ENCODE measurements at places on chromosomes 2 and 18.
A peak's percentile ranks its signal among the peaks of the same experiment; 100 is the strongest.

DNA sequence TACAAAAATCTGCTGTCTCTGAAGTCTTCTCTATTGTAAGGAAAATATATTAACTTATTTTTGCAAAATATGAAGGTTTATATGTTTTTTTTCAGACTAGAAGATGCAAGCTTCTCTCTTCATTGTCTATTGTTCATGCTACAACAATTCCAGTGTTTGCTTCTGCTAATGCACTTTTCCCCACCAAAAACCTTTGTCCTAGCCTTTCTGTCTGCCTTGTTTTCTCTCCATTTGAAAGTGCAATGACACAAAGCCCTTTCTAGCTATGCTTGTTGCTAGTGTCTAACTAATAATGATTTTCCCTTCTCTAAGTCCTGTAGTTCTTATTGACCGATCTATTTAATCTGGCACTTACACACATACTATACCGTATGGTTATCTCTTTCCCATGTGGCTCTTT lies 369.5 kb upstream of the CELF4 start:
- DNase-seq: no peak

GRCh38 chr2:175535631-175536030 lies 354.1 kb upstream of the ATP5MC3 start:
- DNase-seq: no peak

GRCh38 chr2:164535280-164536025 lies 85.8 kb downstream of the GRB14 start:
- no peak for DNase-seq

- peak; percentile 32 for DNase-seq
These were observed 141.4 kb downstream of the SCG2 start for GRCh38 chr2:223460774-223461211.

- DNase-seq: no peak
These were observed 343.2 kb downstream of the EIPR1 start for GRCh38 chr2:3034396-3034795.

GRCh38 chr2:127197475-127198385 lies 22.4 kb downstream of the CYP27C1 start:
- DNase-seq: no peak

DNA sequence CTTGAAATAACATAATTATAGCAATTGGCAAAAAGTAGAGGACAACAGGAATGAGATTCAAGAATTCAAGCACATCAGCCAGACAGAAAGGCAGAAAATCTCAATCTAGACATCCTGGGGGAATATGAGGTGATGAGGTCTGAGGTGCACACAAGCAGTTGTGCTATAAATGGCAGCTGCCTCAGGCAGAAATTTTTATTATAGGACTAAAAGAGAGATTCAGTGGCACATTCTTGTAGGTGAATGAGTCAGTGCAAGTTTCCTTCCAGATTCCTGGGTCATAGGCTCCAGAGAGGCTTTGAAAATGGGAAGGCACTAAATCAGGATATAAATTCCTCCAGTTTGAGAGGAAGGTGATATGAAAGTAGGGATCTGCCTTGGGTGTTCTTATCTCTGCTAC lies 127.2 kb upstream of the THSD7B start:
- no peak for DNase-seq

DNA sequence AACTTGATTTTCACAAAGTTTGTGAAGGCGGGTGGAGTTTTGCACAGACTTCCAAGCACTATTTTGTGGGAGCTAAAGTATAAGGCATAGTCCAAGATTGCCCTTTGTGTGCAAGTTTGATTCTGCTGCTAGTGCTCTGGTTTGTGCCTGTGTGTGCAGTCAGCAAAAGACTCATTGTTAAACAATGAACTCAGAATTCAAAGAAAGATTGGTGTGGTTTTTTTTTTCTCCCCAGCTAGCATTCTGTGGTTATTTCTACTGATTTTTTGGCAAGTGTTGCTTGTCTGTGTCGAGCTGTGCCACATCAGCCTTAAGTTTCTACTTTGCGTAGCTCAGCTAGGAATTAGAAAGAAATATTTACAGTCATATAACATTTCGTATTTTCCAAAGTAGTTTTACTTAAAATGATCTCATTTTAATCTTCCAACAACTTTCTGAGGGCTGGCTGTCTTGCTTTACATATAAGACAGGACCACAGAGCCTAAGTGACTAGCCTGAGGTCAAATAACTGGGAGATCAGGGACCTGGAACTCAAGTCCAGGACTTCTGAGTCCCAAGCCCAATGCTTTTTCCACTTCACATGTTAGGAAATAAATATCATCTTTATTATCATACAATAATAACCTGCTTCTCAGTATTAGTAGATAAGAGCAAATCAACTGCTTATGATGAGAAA lies 69.8 kb downstream of the BABAM2 start:
- DNase-seq: peak; percentile 82

DNA sequence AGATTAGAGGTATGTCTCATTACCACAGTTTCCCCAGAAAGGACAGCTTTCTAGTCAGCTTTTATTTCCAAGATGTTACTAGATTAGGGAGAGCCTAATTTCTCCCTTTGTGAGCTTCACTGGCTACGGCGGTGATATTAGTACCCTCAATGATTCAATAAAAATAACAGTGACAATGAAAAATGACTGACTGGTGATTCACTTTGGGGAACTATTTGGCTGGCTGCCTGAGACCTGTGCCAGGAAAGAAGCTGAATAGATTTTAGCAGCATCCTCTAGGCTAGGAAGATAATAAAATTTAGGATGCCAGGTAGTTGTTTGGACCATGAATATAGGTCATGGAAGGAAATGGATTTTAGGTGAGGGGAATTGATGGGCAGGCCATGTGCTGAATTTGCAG lies 178.7 kb downstream of the FMNL2 start:
- DNase-seq: no peak

DNA sequence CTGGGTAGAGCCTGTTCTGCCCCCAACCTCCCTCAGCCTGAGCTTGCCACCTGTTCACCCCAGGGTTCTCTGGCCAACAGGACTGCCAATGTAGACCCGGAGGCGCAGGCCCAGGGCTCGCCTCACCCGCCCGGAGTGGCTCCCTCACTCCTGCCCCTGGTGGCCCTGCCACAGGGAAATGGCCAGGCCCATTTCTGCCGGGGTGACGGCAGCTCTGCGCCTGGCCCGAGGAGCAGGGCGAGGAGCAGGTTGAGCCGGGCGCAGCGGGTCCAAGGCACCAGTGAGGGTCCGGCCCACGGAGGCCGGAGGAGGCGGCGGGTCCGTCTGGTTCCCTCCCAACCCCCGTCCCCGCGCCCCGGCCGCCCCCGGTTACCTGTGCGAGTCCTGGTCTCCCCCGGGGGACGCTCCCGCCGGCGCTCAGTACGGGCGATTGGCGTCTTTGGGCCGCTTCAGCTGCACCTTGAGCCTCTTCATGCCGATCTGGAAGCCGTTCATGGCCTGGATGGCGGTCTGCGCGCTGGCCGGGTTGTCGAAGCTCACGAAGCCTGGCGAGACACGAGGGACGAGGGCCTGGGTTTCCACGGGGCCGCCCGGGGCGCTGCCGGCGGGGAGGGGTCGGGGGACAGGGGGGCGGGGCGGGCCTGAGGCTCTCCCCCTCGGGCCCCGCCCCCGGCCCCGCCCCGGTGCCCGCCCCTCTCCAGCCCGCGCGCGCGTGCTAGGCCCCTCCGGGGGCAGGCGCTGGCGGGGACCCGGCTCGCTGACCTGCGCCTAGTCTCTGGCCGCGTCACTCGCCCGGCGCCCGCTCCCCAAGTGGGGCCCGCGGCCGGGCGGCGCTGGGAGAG lies 312.0 kb downstream of the CELF4 start:
- DNase-seq: no peak

DNA sequence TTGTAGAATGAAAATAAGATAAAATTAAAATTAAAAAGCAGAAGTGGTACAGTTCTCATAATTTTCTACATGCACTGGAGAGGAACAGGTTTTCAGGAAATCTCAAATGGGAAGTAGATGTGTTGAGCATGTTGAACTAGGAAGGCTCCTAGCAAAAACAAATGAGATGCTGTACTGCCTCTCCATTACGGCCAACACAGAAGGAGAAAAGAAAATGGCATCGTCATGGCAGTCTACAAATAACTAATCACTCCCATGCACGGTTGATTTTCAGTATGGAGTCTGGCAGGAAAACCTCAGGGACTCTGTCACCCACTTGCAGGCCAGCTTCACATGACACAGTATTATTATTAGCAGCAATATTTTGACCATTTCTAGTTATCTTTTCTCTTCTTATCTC lies 278.7 kb downstream of the NRXN1 start:
- DNase-seq: no peak

- DNase-seq: no peak
These were observed 59.7 kb downstream of the DYSF start for GRCh38 chr2:71513096-71513495.

DNA sequence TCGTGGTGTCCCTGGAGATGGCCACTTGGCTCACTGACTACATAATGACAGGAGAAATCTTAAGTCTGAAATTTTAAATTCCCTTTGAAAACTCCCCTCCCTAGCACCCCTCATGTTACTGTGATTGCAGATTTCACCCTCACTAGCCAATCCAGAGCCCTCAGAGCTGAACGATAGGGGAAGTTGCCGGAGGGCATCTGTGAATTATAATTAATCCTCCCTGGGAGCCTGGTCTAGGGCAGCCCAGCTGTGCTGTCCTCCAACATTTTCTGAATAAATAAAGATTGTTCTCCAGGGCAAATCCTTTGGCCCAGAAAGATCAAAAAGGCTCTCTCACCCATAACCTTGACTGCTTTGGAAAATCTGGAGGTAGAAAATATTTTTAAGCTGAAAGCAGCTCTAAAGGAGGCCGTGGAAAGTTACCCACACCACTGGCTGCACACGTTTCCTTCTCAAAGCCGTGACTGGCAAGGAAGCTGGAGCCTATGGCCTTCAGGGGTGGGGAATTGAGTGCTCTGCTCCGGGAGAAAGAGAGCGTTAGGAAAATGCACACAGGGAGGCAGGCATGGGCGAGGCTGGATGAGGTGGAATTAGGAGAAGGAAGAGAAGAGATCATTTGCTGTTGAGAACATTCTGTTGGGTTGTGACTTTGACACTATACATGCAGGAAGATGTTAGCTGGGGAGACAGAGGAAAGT lies 68.9 kb upstream of the CNGA3 start:
- no peak for DNase-seq

DNA sequence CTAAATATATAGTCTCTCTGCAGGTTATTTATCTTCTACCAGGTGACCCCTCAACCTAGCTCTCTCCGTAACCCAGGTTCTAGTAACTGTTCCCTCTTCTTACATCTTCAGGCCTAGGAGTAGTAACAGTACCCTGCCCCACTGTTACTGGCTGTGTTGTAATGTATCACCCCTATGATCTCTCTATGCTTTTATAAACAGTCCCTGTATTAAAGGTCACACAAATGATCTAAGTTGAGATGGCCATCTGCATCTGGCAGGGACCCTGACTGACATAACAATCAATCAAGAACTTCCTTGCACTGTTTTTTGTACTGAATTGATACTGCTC lies 219.7 kb upstream of the STK17B start:
- no peak for DNase-seq

- DNase-seq: no peak
These were observed 767 bp downstream of the TPRKB start for GRCh38 chr2:73736378-73736777.

- DNase-seq: peak; percentile 13
These were observed 346.7 kb downstream of the RAD51AP2 start for GRCh38 chr2:17171446-17172049.

DNA sequence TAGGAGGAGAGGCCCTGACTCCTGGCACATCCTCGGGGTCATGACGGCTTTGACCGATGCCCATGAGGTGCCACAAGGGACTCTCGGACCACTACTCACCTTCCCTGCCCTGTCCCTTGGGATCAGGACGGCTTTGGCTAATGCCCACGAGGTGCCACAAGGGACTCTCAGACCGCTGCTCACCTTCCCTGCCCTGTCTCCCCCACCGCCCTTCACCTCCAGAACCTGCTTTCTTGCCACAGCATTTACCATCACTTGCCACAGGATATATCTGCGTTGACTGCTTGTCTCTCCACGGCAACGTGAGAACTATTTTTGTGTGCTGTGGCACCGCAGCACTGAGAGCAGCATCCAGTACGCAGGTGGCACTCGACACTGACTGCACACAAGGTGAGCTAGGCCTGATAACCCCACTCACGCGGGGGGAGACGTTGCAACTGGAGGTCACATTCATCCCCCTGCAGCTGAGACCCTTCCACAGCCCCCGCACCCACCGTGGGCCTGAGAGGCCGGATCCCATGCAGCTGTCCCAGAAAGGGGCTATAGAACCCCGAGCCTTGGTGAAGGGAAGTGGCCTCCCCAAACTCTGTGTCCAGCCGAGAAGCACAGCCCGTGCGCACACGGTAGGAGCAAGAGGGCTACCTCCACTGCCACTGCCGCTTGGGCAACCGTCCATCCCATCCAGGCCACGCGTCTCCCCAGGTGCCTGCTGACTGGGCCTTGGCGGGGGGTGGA lies 47.5 kb downstream of the ANO7 start:
- no peak for DNase-seq

DNA sequence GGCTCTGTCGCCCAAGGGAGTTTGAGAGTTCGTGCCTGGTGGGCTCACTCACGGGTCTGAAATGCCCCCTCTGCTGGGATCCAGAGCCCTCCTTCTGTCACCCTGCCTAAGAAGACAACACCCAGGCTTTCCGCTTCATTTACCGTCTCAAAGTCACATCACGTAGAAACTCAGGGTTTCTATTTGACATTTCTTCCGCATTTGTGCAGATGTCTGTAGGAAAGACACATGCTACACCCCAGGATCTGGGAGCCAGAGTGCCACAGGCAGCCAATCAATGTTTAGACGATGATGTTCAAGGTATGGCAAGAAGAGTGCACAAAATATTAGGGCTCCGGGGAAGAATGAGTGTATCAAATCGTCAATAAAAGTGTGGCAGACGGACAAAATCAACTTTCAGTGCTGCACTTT lies 24.4 kb upstream of the ACKR3 start:
- no peak for DNase-seq

- no peak for DNase-seq
These were observed 918 bp upstream of the NETO1 start for GRCh38 chr18:72868585-72869225.

GRCh38 chr18:77063260-77063659 lies 69.3 kb downstream of the MBP start:
- DNase-seq: no peak

GRCh38 chr2:159209341-159210306 lies 76.9 kb downstream of the WDSUB1 start:
- DNase-seq: no peak

DNA sequence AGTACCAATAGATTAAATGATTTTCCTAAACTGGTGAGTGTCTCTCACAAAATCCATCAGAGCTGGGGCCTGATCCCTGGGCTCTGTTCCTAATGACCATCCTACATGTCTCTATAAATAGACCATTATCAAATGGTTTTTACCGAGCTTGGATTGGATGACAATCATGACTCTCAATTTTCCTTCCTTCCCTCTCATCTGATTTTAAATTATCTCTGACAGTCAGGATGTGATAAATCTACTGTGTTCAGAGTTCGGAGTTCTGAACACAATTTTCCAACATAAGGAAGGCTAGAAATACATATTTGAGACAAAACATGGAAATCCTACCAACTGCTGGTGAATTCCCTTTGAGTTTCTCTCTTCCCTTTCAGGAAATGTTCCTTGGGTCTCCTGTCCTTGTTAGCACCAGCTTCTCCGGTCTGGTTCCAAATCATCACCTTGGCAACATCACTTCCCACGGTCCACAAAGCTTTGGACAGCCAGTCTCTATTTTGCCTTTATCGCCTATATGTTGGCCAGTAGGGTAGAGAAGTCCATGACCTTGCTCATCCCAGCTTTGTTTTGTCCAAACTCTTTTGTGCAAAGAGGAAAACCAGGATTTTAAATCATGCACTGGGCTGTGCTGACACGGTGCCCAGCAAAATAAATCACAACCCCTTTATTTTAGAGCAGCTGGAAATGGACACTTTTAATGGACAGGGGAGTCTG lies 139.6 kb upstream of the ITGA6 start:
- DNase-seq: no peak

- DNase-seq: no peak
These were observed 87.3 kb upstream of the OTOS start for GRCh38 chr2:240227538-240228428.
